Activated CD8-positive, alpha-beta memory T cell treated with anti-CD3 and anti-CD28 coated beads for 24 hours (primary cell): ENCODE measurements at places on chromosomes 3 and 15.

- DNase-seq: peak; percentile 26
These were observed 121.0 kb upstream of the PRR20G start for GRCh38 chr3:127408684-127409420.

DNA sequence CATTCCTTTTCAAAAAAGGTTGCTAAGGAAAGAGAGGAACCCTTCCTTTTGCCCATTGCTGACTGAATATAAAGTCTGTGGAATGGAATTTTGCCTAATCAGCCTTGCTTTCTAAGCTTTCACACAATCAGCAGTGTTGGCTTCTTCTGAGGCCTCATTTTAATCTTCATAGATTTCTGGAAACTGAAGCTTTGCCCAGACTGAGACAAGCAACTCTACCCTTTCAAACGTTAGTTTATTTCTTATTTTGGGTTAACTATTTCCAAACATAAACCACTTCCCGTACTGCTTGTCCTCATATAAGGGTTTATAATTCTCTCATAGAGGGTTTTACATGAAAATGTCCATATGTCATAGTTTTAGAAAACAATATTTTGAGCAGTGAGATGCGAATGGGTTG, 82.9 kb downstream of the NR1D2 start:
- DNase-seq: no peak

- no peak for DNase-seq
These were observed 74.7 kb upstream of the ATP10A start for GRCh38 chr15:25937796-25938195.

DNA sequence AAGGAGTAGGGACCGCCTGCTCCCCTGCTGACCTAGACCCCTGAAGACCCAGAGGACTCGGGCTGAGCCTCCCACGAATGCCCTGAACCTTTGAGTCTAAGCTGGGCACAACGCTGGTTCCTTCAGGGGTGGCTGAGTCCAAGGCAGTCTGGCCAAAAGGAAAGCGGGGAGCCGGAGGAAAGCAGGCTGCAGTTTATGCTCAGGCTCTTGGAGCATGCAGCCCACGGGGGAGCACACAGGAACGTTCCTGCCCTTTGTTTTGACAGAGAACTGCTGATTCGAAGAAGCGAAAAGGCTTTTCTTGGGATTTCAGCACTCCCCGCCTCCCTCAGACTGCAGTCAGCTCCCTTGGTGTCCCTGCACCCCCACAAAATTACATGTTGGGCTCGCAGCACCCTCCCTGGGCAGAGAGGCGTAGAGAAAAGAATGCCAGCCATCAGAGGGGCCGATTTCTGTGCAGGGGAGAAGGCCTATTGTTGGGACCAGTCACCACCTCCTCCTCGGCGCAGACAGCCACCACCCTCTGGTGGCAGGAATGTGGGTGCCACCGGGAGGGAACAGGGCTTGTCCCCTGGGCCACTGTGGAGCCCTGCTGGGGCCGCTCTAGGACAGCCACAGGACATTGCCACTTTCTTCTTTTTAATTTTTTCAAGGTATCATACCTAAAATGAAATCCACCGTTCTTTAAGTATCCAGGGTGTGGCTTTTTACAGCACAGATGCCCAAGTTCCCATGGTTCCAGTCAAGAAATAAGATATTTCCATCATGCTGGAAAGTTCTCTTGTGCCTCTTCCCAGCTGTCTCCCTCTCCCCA, 72.2 kb downstream of the SMAD6 start:
- peak; percentile 60 for DNase-seq

DNA sequence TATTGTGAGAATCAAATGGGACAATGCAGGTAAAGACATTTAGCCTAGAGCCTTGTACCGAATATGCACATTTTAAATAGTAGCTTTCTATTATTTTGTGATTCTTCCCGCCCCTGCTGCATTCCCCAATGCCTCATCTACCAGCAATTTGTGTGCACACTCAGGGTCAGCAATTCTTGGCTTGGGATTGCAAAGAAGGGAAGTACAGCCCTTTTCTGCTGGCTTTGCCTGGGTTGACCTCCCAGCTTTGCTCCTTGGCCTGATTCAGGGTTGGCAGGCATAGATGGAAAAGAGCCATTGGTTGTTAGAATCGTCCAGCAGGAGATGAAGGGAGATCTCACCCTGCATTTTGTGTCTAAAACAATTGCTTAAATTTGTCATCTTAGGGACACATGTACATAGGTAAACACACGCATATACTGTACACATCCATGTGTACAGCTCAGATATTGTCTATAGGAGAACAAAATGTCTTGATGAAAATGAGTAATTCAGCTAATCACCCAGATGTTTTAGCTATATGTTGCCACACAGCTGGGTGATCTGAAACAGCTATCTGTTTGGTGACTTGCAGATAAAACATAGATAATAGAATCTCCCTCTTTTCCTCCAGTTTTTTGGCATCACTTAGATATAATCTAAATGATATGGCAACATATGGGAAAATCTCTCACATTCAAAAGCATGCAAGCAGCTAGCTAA, 340.9 kb upstream of the TBL1XR1 start:
- DNase-seq: no peak

GRCh38 chr15:89566621-89567294, 8.5 kb upstream of the TICRR start:
- peak; percentile 41 for DNase-seq

DNA sequence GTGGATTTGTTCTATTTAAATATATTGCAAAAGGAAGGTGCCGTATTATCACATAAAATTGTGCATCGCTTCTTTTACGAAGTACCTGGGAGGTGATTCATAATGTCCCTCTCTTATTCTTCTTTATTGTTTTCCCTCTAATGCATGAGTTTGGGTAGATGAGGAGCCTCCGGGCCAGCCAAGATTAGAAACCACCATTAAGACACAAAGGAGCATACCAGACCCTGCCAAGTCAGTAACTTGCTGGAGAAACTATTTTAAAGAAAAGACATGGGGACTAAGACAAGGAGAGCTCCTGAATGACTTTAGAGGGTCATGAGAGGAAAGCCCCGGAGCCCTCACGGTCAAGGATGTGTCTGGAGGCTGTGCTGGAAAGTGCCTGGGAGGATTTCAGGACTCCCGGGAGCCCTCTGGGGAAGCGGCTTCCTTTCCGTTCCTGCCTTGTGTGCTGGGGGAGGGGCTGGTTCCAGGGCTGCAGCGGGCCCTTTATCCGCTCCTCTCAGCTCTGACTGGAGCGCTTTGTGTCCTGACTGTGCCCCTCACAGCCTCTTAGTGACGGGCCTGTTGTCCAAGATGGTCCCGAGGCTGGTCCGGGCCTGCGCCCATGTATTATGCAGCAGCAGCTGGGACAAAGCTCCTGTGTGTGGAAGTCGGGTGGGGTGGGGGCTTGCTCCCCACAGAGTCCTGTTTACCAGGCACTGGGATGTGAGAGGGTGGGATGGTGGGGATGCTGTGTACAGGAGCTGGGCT, 35.7 kb downstream of the CORO2B start:
- DNase-seq: no peak
